Cerebellar nuclear complex (tissue), 1 donor: ENCODE measurements at places on chromosomes 16 and 17.

GRCh38 chr16:68264128-68265077, at the start of gene SLC7A6:
SLC7A6 (plus strand) TSS chr16:68264526; CDS start chr16:68274727, 10,201 bp downstream.
- DNase-seq: no peak

DNA sequence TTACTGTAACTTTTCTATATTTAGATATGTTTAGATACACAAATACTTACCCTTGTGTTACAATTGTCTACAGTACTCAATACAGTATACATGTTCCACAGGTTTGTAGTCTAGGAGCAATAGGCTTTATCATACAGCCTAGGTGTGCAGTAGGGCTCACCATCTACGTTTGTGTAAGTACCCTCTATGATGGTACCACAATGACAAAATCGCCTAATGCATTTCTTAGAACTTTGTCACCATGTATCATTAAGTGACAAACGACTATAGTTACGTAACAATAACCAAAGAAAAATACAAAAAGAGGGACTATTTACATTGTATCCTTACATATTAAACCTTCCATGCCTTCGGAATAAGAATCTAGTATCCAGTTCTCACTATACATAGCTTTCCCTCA, 8.0 kb downstream of the STAT5B start:
- no peak for DNase-seq

- DNase-seq: no peak
Measured at GRCh38 chr17:7004398-7005253, 7.8 kb upstream of the RNASEK start.

DNA sequence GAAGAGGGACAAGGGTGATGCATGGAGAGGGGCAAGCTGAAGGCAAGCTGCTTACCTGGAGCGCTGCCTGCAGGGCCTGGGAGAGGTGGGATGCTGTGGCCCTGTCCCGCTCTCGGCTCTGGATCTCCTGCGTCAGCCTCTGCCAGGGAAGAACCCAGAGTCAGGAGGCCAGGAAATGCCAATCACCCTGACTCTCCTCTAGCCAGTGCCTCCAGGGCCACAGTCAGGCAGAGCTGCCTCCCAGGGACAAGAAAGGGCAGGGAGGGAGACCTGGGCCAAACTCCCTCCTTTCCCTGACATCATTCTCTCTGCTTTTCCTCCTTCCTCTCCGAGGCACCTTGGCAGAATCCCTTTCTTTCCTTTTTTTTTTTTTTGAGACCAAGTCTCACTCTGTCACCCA, 11.3 kb downstream of the CDK3 start:
- no peak for DNase-seq

DNA sequence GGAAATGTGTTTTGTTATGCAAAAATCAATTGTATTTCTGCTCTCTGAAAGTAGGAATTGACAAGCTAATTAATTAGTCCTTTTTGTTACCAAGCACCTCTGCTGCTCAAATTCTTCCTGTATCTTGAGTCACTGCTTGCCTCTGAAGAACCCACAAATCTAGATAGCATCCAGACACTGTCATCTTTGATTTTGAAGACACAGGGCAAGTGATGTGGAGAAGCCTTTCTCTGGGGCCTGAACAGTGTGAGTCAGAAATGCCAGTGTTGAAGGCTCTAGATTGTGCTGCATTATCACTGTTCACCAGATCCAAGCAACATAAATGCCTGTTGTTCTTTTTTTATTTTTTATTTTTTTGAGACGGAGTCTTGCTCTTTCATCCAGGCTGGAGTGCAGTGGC, 10.9 kb upstream of the ST6GALNAC1 start:
- DNase-seq: no peak

DNA sequence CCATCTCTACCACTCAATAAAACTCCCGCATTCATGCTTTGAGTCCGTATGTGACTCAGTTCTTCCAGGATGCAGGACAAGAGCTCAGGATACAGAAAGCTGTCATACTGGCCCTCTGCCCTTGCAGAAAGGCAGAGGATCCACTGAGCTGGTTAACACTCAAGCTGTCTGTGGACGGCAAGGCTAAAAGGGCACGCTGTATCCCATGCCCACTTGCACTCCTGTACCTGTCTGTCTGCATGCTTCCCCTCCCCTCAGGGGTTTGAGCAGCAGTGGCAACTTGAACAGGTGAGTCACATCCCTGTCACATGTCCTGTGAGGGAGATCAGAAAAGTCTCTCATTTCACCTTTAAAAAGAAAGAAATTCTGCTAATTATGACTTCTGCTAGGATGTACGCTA, 293.8 kb downstream of the HS3ST3B1 start:
- DNase-seq: no peak

DNA sequence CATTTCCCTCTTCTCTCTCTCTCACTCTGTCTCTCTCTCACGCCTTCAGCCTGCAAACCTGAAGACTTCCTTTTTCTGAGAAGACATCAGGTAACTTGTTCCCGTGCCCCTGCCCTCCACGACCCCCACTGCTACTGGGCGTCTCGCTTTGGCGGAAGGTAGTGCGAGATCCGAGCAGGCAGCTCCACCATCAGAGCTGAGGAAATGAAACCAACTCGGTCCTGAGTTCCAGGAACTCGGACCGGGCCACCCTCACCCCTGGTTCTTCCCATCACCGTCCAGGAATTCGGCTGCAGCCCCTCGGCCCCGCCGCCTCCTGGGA, 585 bp downstream of the MLKL start:
- no peak for DNase-seq

DNA sequence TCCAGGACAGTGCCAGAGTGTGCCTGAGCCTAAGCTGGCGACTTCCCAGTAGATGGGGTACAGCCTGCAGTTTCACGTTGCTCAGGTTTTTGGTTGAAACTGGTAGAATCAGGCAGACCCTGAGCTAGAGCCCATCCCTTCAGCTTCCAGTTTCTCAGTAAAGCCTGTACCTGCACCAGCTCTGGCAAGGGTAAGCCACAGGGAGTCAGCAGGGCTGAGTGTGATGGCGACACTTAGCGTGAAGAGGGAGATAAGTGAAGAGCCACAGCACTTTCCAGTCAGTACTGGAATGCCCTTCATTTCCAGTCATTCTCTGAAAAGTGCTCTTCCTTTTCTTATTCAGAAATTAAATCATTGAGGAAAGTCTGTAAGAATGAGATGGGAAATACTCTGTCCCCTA, 22.4 kb downstream of the PLD6 start:
- DNase-seq: no peak

DNA sequence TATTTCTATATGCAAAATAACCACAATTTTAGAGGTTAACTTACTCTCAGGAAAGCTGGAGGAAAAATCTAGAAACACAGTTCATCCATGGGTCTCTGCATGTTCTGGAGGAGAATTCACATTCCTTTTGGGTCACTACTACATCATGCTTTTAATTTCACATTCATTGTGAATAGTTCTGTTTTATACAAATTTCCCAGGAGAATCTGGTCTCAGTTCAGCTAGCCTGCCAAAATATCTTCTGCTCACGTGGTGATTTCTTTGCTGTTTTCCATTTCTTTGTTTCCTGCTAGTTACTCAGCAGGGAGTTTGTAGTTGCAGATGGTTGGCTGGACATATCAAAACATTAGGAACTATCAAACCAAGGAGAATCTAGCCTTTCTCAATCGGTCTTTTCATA, at the start of gene ABCA9:
TSS of gene ABCA9 (minus strand) at position 106 of the 400 bp plus-strand sequence. CDS start 9,801 bp downstream, outside the sequence.
- no peak for DNase-seq

GRCh38 chr17:7311110-7311705, 3.8 kb downstream of the EIF5A start:
- DNase-seq: no peak

GRCh38 chr17:50050431-50051032, 5.4 kb upstream of the ITGA3 start:
- no peak for DNase-seq

GRCh38 chr17:80826955-80827645, 164.5 kb upstream of the CHMP6 start:
- peak; percentile 72 for DNase-seq

- DNase-seq: no peak
Measured at GRCh38 chr17:58615768-58616659, 75.8 kb downstream of the TEX14 start.

- DNase-seq: no peak
Measured at GRCh38 chr16:75379911-75380847, 53.1 kb downstream of the CFDP1 start.

- DNase-seq: no peak
Measured at GRCh38 chr16:84673203-84673535, 24.9 kb downstream of the KLHL36 start.

GRCh38 chr16:18834864-18835263, 33.5 kb upstream of the ARL6IP1 start:
- no peak for DNase-seq

DNA sequence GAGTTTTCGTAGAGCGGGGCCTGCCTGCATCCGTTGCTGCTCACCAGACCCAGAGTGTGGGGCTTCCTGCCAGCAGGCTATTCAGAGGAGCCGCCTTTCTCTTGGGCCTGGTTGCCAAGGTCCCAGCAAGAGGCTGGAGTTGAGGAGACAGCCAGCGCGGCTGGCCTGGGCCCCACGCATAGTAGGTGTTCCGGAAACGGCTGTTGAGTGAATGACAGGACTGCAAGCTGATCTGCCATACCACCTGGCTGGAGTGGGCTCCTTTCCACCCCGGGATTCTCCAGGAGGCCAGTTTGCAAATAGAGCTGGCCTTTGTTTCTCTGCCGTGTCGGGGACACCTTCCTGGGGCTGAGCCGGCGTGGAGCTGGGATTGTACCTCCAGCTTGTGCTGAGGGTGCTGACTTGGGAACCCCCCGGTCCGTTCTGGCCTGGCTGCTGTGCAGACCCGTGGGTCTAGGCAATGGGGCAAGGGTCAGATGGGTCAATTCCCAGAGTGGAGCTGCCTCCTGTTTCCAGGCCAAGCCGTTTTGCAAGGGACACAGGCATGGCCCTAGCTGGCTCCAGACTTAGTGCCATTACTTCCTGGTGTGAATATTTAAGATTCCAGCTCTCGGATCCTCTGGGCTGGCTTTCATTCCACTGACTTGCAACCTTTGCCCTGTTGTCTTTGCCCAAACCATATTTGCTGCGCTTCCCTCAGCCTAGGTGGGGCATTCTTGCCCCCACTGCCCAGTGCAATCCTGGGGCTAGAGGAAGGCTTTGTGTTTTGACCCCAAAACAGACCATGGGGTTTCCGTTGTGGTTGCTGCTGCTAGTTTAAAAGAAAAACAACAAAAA, 68.8 kb downstream of the CMIP start:
- peak; percentile 31 for DNase-seq
